SHP77 (cell line): ENCODE measurements at places on chromosomes 2 and 18.
A peak's percentile ranks its signal among the peaks of the same experiment; 100 is the strongest.

GRCh38 chr2:85596026-85596333 is 435 bp downstream of the RNF181 start:
- DNase-seq = no peak

- DNase-seq = no peak
Observed at GRCh38 chr18:8673256-8674209, 31.8 kb upstream of the MTCL1 start.

GRCh38 chr2:181456660-181457120 is 496 bp upstream of the ITGA4 start:
- no peak for DNase-seq

- no peak for DNase-seq
Observed at GRCh38 chr2:73892631-73893329, at the start of gene ACTG2. TSS of gene ACTG2 (plus strand) at chr2:73893008. CDS start at chr2:73901312, 8,304 bp downstream.

GRCh38 chr2:26010943-26011342 is 22.9 kb upstream of the RAB10 start:
- no peak for DNase-seq

GRCh38 chr2:128378231-128379020 is 59.8 kb upstream of the HS6ST1 start:
- DNase-seq = no peak

- DNase-seq = no peak
Observed at GRCh38 chr2:240585101-240585500, 1.4 kb upstream of the CAPN10 start.

- no peak for DNase-seq
Observed at GRCh38 chr2:70328921-70329561, 27.2 kb upstream of the FAM136A start.

- peak; percentile 14 for DNase-seq
Observed at GRCh38 chr2:238305092-238305862, 15.0 kb upstream of the TRAF3IP1 start.

DNA sequence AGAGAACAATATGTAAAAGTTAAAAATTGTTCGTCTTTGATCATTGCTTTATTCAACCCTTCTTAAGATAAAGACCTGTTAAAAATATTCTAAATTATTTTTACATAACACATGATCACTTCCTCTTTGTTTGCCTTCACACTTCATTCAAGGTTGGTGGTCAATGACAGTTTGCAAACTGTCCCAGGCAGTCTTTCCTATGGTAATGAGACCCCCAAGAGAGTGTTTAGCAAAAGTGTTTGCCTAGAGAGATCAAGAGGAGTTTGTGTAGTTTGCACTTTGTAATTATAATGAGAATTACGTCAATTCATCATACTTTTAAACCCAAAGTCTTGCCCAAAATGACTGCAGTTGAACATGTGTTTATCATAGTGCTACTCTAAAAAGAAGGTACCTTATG is 77.2 kb upstream of the ABCA12 start:
- DNase-seq = no peak

DNA sequence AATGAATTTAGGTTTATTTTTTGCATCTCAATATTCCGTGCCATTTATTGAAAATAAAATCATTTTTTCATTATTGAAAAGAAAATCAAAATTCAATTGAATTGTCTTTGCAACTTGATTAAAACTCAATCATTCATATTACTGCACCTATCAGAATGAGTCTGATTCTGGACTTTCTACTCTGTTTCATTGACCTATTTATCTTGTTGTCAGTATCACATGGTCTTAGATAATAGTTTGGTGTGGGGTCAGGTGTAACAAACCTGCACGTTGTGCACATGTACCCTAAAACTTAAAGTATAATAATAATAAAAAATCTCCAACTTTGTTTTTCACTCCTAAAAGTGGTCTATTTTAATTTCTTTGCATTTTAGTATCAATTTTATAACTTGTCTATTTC is 422.9 kb downstream of the RAD51AP2 start:
- DNase-seq = no peak

GRCh38 chr2:130987519-130988425 is 105.5 kb downstream of the FAM168B start:
- no peak for DNase-seq

DNA sequence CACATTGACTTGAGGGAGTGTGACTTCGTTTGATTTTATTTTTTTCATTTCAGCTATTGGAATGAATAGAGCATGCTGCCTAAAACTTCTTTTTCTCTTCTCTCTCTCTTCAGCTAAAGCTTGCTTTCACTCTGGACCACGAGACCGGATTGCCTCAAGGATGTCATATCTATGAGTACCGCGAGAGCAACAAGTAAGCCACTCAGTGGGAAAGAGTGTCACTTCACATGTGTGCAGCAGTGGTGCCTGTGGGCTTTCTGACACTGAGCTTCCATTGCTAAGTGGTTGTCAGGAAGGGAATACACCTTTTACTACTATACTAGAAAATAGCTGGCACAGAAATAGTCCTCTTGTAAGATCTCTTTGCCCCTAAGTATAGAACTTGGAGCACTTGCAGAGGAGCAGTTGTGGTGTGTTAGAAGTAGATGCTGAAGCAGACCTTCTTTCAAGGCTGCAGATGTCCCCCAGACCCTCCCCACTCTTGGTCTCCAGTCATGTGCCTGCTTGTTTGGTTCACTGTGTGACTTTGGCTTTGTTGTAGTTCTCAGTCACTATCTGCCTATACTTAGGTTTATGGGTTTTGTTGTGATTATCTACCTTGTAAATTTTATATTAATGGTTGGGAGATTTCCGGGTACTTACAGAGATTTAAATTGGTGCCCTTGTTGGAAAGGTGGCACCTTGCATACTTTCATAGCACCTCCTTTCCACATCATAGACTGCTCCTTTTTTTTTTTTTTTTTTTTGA is 78.5 kb upstream of the ALPP start:
- DNase-seq = no peak

- DNase-seq = no peak
Observed at GRCh38 chr18:33761363-33761762, 183.3 kb downstream of the ASXL3 start.

GRCh38 chr18:48820483-48821250 is 130.1 kb downstream of the SMAD7 start:
- no peak for DNase-seq

GRCh38 chr2:205407984-205408383 is 274.3 kb upstream of the NRP2 start:
- DNase-seq = no peak

DNA sequence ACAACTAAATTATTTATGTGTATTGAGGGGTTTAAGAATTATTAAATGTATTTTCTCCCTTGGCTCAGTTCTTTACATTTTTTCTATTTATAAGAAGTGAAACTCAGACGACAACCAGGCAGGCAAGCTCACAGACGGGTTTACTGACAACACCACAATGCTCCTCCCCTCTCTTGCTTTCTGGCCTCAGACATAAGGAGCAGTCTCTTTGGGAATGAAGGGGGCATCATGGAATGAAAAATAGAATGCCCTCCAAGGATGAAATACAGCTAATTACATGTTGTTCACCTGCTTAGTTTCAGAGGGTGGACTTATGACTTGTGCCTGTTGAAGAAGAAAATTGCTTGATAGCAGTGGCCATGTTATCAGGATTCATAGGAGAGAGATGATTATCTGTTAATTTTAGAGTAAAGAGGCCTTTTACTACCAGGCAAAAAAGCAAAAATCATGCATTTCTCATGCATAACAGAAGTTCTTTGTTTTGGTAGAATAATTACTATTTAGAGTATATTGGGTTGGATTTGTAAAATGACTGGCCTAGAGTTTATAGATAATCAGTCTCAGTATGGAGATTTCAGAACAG is 172.1 kb upstream of the LRRTM1 start:
- no peak for DNase-seq

DNA sequence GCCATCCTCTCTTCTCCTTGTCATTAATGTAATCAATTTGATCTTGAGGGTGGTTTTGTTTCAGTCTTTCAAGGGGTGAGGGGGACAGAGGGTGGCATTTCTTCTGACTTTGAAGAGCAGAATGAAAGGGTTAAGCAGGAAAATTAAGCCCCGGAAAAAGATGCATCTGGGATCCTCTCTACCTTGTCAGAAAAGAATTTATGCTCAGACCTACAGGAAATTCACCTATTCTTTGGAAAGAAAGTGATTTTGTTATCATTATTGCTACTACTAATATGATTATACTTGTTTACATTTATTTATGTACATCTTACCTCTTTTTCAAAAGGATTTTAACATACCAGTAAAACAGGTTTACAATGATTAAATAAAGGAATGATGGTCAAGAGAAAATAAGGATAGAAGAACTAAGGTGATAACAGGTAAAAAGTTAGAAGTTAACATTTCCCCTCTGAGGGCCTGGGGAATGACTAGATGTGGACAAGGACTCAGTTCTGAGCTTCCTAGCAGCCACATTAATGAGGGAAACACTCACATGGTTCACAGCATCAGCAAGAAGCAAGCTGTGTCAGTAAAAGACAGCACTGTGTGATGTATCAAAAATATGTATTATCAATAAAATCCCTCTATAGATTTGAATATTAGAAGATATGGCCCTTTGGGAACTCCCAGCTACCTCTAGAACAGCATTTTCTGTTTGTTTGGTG is 151.4 kb downstream of the MYCN start:
- no peak for DNase-seq

DNA sequence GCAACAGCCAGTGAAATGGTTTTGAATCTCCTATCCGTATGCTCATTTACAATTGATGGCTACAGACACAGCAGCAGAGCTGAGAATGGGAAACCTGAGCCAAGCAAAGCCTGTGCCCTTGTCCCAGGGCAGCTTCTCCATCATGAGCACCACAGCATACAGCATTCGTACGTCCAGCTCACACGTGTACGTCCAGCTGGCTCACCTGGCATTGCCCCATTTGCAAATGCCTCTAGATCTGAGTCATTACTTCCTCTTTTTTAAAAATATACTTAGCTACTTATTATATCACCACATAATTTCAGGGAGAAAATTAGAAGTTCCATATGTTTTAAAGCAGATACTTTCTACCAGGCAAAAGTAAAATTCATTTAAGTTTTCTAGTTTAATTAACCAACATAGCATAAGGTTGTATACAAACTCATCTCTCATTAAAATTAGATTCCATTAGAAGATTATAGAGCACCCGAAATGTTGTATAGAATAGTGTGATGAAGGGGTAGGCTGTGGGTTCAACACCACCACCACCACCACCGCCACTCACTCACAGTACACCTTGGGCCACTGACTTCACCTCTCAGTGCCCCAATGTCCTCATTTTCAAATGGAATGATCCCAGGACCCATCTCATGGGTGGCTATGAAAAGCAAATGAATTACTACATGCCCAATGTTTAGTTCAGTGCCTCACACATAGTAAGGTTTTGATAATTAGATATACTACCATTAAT is 31.4 kb upstream of the TMEM177 start:
- no peak for DNase-seq

DNA sequence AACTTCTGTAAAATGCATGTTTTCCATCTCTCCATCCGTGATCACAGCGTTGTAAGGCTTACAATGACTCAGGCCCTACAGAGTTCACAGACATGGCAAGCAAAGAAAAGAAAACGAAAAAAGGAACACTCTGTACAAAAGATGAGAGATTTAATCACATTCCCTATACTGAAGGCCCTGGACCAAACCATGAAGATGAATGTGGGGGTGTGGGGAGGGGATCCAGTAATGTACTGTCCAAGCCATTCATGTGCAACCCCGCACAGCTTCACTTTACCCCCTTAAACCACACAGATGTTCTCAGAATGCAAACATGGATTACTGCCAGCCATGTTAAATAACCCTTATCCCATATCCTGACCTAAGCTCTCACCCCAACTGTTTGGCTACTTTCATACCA is 391.1 kb downstream of the NCKAP5 start:
- no peak for DNase-seq

GRCh38 chr18:37409878-37410277 is 155.7 kb downstream of the CELF4 start:
- DNase-seq = no peak

DNA sequence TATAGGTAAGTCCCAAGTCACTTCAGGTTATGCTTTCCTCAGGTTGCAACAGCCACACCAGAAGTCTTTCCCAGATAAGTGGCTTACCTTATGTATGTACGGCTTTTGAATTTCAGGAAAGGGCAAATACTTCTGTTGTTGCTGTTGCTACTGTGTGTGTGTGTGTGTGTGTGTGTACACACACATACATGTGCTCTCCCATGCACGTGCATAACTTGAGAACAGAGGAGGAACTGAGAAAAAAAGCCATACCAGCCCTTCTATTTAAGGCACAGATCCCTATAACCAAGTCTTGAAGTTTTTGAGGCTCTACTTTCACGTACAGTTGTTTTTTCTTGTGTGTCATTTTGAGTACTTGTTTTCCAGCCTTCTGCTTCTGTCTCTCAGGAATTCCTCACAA is 62.4 kb downstream of the WDPCP start:
- DNase-seq = no peak

DNA sequence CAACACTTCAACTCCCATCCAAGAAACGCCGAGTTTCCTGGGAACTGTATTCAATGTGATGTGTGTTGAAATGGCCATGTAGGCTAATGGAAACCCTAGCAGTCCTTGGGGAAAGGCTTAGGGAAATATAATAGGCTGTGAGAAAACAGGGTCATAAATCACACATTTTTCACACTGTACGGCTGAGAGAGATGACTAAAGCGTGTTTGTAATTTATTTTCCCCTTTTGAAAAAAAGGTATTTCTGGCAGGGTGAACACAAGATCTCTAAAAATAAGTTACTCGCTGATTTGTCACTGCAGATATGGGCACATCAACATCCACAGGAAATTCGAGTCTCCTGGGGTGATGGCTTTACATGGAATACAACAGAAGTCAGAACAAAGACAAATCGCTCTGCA is 109.6 kb upstream of the ST6GAL2 start:
- DNase-seq = no peak

- DNase-seq = no peak
Observed at GRCh38 chr2:175025233-175025632, 20.1 kb upstream of the CHN1 start.

- no peak for DNase-seq
Observed at GRCh38 chr2:148067801-148068200, 46.9 kb downstream of the MBD5 start.

DNA sequence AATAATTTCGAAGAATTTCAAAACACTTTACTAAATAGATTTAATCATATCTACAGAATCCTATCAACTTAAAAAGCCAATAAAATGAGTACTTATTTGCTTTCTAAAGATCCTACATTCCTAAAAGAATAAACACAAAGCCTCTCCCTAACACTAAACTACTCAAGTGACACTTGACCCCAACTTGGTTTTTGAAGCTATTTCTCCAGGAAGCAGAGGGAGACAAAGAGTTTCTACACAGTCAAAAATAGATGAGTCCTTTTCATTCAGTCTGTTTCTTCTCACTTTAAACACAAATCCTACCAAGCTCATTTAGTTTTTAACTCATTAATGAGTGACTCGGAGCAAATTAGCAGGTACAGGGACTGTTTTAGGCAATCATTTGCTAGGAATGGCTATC is 2.1 kb downstream of the ATL2 start:
- no peak for DNase-seq

GRCh38 chr2:233449081-233449901 is 95.0 kb downstream of the DGKD start:
- DNase-seq = no peak

DNA sequence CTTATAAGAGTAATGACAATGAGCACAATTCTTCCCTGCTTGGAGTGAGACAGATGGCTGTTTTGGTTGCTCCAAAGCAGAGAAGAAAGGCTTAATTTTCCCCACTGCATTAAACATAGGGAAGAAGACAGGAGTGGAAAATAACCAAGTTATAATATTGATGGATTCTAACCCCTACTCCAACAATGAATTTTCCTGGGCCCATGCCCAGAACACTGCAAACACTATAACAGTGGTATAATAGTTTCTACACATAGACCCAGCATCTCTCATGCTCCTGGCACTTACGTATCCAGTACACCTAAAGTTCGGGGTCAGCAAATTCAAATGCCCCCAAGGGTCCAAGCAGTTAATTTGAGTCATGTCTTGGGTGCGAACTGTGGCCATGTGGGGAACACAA is 613.4 kb downstream of the PLCL1 start:
- no peak for DNase-seq
